Astrocyte (in vitro differentiated cells and primary cell): ENCODE measurements at places on chromosomes 16 and 17. TPM values are rescaled to one million over a fixed set of nuclear protein-coding genes. Genes with fewer than 3 reads are reported as not detected.

DNA sequence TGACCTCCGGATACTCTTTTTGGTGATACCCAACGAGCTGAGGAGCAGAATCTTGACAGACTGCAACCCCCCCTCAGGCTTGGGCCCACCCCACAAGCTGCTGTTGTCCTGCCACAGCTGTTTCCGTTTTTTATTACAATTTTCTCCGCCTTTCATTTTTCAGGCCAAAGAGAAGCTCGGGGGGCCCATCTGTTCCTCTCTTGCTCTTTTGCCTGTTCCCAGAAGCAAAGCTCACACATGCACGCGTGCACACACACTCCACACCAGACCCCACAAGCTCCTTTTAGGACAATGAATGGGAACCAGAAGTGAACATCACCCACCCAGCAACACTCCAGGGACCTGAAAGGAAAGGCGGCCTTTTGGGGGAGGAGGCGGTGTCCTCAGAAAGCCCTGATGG lies 16.3 kb downstream of the SOX9 start:
- no peak for DNase-seq

Gene CTRL
- 1.1 and 1.2 TPM in 2 replicates for total RNA-seq

DNA sequence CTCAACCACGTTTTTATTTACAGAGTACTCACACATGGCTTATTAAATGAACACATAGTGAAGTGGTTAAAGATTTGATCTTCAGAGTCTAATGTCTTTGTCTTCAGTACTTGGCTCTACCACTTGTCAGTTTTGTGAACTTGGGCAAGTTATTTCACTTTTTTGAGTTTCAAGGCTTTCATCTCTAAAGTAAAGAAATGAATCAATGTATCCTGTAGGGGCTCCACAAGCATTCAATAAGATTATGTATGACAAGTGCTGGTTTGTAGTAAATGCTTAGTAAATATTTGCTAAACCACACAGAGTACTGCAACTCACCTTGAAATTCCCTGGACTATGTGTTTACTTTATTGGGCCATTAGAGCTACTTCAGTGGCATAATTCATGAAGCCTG lies 446.0 kb upstream of the GOT2 start:
- DNase-seq: no peak

Gene PRAC1
- total RNA-seq: not detected in 2 replicates

- DNase-seq: no peak
Observed at GRCh38 chr17:50184064-50184463, 17.4 kb downstream of the COL1A1 start.

DNA sequence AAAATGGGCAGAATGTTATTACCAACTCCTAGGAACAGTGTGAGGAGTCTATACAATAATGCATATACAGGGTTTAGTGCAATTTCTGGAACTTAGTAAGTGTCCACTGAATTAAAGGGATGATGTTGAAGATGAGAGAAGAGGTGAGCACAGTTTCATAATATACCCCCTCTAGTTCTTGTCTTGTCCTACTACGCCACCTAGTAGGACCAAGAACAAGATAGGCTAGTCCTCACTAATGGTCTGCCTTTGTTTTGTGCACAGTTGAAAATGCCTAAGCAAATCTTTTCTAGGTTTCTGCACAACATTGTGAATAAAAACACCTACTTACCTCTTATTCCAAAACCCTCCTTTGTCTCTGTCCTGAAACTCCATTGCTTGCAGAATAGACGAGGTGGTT lies 670.2 kb downstream of the CDH8 start:
- DNase-seq: no peak

Gene CFDP1
- 36.9 and 38.7 TPM in 2 replicates for total RNA-seq

DNA sequence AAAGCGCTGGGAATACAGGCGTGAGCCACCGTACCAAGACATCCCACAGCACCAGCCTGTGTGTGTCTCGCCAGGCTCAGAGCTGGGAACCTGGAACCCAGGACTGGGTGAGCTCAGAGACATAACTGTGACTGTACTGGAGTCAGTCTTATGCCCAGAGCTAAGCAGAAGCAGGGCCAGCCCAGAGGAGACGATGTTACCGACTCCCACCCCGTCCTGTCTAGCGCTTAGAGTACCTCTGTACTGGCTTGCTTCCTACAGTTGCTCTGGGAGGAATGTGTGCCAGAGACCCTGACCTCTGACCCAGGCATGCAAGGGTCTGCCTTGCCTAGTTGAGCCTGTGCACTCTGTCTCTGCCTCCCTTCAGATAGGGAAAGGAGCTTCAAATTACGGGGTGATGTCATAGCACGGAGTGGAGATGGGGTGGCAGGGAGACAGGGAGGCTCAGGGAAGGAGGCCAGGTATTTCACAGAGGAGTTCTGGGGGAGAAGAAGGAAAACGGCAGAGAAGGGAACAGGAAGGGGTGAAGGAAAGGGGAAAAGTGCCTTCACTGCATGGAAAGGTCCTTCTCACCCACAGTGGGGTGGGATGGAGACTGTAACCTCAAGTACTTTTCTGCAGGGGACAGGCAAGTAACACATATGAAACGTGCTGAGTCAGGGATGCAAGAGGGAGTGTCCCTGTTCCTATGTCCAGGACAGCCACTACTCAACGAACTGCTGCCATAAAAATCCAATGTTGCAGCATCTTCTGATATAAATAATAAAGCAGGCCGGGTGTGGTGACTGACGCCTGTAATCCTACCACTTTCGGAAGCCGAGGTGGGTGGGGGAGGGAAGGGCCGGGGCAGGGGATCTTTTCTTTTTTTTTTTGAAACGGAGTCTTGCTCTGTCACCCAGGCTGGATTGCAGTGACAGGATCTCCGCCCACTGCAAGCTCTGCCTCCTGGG lies 5.8 kb upstream of the ARMC5 start:
- peak; percentile 41 for DNase-seq

DNA sequence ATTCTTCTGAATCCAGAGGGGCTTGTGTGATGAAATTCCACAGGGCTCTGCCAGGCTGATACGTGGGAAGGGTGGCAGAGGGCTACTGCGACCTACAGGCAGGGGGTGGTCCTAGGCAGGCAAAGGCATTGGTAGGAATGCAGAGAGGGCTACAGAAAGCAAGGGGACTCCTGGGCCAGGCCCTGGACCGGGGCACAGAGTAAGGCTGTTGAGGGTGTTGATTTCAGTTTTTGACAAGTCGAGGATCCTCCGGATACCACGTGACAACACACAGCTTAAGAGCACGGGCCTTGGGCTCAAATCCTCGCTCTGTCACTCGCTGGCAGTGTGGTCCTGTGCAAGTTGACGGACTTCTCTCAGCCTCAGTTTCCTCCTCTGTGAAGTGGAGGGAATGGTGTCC lies 19.1 kb upstream of the DOC2B start:
- no peak for DNase-seq

DNA sequence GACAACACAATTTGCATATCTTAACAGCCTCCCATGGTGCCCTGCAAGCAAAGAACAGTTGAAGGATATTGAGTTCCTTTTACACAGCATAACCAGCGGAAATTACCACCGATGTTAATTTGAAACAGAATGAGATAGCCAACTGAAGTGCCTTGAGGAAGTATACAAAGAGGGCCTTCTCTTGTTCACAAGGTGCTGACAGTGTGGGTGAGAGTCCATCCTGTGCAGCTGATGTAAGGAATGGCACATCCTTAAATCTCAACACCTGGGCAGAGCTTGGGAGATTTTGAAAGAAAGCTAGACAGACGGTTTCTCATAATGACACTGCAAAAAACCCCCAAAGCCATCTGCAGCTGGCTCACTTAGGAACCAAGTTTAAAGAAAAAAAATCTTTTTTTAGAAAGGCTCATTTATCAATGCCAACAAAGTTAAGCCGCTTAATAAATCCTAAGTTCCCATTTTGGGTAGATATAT lies 818.6 kb downstream of the KCNJ2 start:
- DNase-seq: peak; percentile 12

Gene HP
- total RNA-seq: not detected in 2 replicates

- DNase-seq: no peak
Observed at GRCh38 chr17:83204230-83204725, 124.9 kb downstream of the METRNL start.

DNA sequence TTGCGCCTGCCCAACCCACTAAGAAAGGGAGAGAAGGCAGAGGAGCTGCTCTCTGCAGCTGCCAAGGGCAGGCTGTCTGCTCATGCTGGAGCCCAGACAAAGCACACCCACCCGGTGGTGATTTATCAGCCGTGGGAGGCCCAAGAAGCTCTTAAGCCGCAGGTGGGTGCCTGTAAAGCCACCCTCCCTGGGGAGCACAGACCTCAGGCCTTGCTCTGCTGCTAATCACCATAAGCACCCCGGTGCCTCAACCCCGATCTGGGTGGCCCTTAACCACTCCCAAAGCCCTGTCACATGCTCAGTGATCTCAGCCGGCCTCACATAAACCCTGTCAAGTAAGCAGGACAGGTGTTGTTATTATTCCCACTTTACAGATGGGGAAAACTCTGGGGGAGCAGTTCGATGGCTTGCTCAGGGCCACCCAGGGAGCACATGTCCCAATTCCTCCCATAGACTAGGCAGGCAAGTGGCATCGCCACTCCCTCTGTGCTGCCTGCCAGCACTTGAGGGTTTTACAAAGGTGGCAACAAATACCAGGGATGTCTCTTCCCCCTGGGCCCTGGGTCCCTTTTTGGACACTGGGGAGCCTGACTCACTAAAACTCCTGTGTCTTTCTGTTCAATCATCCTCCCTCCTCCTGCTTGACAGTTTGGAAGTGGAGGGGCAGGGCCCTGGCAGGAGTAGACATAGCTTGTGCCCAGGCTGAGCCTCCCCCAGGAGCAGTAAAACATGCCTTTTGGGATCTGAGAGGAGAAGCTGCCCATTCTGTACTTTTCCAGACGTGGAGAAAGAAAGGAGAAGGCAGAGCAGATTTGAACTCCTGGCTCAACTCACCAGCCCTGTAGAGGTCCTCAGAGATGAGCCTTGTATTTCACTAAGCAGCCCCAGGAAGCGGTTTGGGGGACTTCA lies 299.3 kb downstream of the SOX9 start:
- peak; percentile 66 for DNase-seq

DNA sequence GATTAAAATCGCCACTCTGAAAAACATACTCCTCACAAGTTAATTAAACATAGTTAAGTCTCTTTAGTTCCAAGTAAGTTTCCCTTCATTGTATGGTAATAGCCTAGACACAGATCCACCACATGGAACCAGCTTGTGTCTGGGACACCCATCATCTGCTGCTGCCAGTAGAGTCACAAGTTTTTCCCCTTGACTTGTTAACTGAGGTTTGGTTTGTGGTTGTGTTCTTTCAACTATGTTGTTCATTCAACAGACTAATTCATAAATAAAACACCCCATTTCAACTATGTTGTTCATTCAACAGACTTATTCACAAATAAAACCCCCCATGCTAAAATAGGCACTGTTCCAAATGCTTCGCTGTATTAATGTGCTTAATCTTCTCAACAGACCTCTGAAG lies 24.4 kb downstream of the YWHAE start:
- no peak for DNase-seq

GRCh38 chr16:11319529-11320146 lies 25.6 kb upstream of the RMI2 start:
- no peak for DNase-seq

Gene TEKT1
- not detected in 2 replicates for total RNA-seq

GRCh38 chr16:15435216-15435864 lies 952 bp downstream of the BMERB1 start:
- no peak for DNase-seq

Gene CALB2
- total RNA-seq: 4.2 TPM in 2 replicates

Gene XPO6
- 123 and 135 TPM in 2 replicates for total RNA-seq

GRCh38 chr17:7128160-7128559 lies 13.5 kb upstream of the ASGR2 start:
- no peak for DNase-seq

Gene PRR11
- total RNA-seq: 10.3 and 14.9 TPM in 2 replicates

DNA sequence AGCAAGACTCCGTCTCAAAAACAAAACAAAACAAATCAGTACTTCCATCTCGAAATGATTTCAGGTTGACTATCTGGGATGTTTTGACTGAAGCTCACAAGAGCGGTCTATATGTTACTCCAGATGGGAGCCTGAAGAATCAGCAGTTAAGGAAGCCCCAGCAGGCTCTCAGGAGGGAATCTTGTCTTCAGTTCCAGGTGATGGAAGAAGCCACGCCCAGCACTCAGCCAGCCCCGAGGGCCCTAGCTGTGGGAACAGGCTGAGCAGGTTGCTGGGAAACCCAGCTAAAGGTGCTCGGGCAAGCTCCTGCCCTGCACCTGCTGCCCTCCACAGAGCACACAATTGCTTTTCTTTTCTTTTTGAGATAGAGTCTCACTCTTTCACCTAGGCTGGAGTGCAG lies 32.4 kb downstream of the WIPI1 start:
- no peak for DNase-seq

- DNase-seq: no peak
Observed at GRCh38 chr16:77158293-77158692, 32.7 kb upstream of the MON1B start.

DNA sequence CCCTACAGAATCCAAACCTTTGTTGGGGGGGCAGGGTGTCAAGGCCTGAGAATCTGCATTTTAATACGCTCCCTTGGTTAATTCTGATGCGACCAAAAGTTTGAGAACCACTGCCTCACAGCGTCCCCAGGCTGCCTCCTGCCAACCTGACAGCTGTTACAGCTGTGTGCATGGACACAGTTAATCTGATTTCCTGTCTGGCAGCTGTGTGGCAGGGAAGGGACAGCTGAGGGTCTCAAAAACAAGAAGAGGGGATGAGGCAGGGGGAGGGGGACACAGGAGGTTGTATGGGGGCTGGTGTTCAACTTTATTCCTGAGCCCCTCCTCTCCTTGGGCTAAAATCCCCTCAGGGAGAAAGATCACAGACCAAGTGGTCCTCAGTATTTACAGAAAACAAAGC lies 17.5 kb downstream of the HDAC5 start:
- DNase-seq: no peak

DNA sequence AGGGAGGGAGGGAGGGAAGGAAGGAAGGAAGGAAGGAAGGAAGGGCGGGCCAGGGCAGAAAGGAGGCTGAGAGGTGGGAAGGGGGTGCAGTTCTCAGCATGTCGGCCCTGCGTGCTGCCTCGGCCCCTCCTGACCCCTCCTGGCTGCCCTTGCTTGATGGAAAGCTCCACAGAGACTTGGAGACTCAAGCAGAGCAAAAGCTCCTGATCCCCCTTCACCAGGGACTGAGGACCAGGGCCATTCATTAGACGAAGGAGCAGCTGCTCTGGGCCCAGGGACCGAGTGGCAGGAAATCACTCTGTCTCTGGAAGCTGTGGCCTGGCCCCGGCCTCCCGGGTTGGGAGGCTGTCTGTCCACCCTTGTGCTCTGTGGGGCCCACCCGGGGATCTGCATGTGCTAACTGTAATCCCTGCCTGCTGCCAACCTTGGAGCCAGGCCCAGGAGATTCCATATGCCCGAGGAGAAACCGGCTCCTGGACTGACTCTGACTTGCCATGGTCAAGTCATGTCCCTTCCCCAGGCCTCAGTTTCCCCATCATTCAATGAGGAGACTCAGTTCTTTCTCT lies 27.4 kb upstream of the C1QL1 start:
- no peak for DNase-seq

Gene PAFAH1B1
- total RNA-seq: 195 and 204 TPM in 2 replicates

Gene OTOP2
- not detected in 2 replicates for total RNA-seq

GRCh38 chr17:57284984-57285646 lies 28.8 kb downstream of the MSI2 start:
- DNase-seq: peak; percentile 47

Gene MYOCD
- 1.4 and 2.8 TPM in 2 replicates for total RNA-seq

Gene RAB11FIP4
- 1.9 and 4.4 TPM in 2 replicates for total RNA-seq

- DNase-seq: no peak
Observed at GRCh38 chr17:80005360-80006338, 30.0 kb downstream of the TBC1D16 start.
